AG20443 (cell line): ENCODE measurements at places on chromosomes 2 and 18.

GRCh38 chr2:48944956-48945355, 189.4 kb upstream of the LHCGR start:
- DNase-seq: no peak

DNA sequence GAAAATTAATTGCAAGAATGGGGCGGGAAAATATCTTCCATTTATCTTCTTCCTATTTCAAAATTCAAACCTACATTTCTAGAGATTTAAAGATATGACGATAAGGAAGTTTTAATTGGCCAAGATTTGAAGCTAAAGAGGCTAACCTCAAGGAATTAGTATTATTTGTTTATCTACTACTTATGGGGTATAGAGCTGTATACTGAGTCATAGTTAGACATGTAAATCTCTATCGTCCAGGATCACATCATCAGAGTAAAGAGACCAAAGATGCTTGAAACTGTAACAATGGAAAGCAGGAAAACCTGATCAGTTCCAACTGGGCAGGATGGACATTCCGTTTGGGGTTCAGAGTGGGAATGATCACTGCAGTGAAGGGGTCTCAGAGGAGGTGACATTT, 95.2 kb upstream of the KLF7 start:
- DNase-seq: no peak

GRCh38 chr2:190352668-190353536, 9.5 kb downstream of the INPP1 start:
- peak; percentile 46 for DNase-seq

- no peak for DNase-seq
These were observed 4.7 kb downstream of the DGKD start for GRCh38 chr2:233358947-233359346.

DNA sequence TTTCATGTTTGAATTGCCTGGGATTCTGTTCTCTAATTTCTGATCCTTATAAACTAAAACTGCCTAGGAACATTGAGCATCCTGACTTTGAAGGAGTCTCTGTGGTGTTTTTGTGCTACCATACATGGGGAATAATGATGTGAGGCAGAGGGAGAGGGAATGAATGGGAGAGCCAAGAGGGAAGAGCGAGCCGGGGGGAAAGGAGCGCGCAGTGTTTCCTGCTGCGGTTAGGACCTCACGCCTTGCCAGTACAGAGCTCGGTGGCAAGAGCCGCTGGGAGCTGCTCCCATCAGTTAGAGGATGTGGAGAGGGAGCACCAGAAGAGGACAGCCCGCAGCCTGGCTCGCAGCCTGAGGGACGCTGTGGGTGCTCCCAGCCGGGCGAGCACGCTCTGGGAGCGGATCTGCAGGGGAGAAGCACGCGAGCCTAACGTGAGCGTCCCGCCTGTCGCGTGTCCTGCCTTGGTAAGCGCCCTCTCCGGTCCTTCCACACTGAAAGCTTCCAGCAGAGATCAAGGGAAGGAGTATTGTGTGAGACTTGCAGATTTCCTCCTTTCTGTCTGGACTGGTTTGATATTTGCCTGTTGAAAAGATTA, 114.7 kb downstream of the FAM210A start:
- peak; percentile 72 for DNase-seq

GRCh38 chr2:230400454-230400853, 15.5 kb upstream of the SP100 start:
- DNase-seq: no peak

DNA sequence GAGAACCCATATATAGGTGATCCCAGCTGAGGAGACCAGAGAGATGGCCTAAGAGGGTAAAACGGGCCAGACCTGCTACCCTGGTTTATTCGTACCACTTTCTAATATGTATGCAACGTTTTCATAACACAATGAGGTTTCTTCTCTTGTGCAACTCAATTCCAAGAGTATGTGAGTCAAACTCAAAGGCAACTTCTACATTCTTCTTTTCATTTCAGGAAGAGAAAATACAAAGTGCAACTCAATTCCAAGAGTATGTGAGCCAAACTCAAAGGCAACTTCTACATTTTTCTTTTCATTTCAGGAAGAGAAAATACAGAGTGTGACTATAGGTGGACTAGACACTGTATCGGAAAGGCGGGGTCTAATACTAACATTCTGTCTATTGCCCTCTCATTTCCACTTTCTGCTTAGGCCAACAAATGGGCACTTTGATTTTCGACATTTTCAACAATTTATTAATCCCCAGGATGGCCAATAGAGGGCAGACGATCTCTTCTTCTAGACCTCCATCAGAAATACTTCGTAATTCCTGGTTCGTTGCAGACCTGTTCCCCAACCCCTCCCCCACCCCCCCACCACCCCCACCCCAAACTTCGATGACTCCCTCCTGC, 3.7 kb upstream of the CRIM1 start:
- no peak for DNase-seq

DNA sequence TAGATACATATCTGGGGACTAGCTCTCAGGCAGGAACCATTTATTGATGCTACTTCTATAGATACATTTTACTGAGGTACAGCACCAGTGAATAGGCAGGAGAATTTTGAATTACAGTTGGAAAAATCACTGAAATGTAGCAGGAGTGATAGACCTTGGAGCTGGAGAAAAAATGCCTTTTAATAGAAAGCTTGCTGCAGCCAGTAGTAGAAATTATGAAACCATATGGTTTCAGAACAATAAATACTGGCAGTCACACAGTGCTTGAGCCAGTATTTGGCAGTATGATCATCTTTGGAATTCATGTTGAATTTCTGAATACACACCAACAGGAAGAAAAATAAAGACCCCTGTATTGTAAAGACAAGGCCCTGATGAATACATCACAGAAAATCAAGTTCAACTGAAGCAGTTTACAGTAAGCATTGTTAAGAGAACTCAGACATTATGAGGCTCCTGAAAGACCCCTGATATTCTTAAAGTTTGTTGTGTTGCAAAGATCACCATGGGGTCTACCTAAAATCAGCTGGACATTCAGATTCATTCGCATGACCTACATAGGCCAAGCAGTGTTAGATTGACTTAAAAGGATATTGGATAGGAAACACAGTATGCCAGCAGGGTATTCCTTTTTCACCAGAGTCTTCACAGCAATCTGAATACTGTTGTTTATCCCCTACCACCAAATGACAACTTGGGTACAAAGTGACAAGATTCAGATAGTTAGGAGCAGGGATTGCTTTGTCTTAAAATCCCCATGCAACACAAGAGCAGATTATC, 139.0 kb downstream of the EHBP1 start:
- no peak for DNase-seq

GRCh38 chr2:160664603-160665140, 171.1 kb upstream of the RBMS1 start:
- no peak for DNase-seq

DNA sequence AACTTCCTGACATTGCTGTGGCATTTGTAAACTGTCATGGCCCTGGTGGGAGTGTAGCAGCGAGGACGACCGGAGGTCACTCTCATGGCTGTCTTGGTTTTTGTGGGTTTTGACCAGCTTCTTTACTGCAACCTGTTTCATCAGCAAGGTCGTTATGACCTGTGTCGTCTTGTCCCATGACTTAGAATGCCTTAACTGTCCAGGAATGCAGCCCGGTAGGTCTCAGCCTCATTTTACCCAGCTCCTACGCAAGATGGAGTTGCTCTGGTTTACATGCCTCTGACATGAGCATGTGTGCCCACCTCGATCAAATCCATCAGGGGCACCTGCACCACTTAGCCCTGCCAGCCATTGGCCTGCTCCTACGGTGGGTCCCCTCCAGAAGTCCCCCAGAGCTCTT, 32.9 kb upstream of the SLC66A3 start:
- DNase-seq: no peak

- DNase-seq: no peak
These were observed 39.5 kb upstream of the ARL4C start for GRCh38 chr2:234536178-234536965.

DNA sequence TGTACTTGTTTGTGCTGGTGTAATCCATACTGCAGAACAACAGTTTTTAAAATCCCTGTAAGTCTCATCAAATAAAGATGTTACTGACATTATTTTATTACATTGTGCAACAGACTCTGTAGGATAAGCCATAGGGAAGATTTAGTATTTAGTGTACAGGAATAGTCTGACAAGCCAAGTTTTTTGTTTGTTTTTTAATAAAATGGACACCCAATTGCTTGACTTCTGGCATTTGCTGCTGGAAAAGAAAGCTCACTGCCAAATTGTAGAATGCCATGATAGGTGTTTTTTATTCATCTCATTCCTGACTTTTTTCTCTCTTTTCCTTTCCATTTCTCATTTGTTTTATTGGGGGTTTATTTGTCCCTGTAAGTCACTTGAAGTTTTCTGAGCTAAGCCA, 38.1 kb downstream of the SMARCAL1 start:
- no peak for DNase-seq

- DNase-seq: no peak
These were observed 181.7 kb upstream of the SPRED2 start for GRCh38 chr2:65613968-65614555.

DNA sequence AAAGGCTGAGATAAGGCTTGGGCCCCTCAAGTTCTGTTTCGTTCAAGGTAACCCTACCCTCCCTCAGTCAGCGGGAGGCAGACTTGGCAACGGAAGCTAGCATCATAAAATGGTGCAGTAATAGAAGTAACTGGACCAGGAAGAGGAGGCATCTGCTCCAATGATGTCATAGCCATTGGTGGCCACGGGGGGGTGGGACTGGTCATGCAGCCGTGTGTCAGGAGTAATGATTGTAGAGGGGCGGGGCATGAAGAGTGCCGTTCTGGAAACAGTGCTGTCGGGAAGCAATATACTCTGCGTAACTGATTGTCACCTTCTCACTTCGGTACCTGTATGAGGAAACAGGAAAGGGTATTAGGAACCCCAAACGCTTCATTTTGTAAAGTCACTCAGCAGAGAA, 6.9 kb upstream of the POLR2D start:
- peak; percentile 55 for DNase-seq

DNA sequence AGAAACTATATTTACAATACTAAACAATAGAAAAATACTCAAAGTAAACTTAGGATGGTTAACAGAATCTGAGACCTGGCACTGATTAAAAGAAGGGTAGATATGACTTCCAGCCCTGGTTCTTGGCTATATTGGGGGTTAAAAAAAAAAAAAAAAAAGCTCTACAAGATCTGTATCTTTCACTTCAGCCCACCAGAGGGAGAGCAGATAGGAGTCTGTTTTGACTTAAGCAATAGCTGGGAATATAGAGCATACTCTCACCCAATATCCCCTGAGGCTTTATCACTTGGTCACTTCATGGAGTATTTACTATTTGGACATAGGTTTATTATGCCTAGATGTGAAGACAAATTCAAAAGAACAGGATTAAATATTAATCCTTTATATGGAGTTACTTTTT, 598.9 kb upstream of the LINC00305 start:
- DNase-seq: no peak

DNA sequence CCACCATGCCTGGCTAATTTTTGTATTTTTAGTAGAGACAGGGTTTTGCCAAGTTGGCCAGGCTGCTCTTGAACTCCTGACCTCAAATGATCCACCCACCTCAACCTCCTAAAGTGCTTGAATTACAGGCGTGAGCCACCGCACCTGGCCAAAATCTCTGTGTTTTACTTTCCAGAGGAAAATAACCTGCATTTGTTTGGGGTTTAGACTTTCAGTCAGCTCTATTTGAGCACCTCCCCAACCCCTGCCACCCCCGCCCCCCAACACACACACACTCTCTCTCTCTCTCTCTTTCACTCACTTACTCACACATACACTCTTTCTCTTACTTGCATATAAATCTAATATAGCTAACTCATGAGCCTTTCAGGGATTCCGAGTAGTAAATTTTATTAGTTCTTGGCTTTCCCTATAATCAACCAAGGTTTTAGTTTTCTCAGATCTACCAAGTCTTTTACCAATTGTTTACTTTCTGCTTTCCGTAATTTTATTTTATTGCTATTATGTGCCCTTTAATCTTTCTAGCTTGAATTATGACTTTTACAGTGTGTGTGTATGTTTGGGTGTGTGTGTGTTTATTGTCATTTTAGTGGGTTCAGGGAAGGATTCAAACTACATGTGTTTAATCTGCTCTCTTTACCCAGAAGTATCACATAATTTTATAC, 24.5 kb downstream of the MFSD6 start:
- no peak for DNase-seq

DNA sequence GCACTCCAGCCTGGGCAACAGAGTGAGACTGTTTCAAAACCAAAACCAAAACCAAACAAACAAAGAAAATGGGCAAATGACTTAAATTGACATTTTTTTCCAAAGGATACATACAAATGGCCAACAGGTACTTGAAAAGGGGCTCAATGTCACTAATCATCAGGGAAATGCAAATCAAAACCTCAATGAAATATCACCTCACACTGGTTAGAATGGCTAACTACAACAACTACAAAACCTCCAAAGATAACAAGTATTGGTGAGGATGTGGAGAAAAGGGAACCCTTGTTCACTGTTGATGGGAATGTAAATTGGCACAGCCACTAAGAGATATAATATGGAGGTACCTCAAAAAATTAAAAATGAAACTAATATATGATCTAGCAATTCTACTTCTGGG, 213.2 kb upstream of the HS6ST1 start:
- DNase-seq: no peak

DNA sequence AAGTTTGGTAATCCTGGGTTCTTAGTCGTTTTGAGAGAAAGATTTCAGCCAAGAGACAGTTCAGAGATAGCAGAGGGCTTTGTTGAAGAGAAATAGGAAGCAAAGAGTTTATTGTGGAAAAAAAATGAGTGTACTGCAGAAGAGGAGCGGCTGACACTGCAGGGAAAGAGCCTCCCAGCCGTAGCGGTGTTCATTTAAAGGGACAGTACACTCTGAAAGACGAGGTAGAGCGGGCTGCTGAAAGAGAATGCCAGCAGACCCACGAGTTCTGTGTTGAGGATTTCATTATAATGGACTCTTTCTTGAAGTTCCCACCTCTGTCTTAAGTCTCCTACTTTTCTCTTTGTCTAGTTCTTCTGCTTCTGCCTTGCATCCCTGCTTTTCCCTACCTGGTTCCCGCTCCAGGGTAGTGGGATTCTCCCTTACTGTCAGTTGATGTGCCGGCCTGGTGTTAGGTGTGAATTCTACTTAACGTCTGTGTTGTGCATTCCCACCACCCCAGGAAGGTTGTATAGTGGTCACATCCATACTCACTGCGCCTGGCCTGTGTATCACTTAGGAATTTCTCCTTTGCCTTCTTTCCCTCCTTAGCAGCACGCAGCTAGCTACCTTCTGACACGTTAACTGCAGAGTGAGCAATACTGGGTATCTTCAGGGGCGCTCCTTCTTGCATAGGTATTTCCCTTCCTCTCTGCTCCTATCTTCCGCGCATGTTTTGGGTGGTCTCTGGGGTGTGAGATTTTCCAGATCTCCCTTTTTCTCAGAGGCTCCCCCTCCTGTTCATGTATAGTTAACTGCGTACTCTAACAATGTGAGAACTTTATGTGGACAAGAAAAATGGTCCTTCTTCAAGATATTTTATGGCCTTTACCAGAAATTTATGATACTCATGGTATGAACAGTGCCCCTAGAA, 164.5 kb downstream of the PTH2R start:
- DNase-seq: no peak

DNA sequence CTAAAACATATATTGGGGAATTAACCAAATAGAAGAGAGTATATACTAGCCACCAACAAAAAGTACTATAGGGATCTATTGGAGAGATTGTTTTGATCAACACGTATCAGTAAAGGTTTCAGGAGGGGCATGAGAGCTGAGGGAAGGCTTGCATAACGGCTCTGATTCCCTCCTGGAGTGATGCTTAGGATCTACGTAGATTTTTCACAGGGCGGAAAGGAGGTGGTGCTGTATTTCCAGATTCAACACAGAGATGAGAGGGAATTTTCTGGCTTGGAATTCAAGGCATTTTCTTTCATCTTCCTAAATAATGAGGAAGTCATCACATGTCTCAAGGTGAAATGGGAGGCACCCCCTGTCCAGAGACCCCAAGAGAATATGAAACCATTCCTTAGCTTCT, 443.8 kb downstream of the CMPK2 start:
- no peak for DNase-seq
